Common myeloid progenitor, CD34-positive (primary cell): ENCODE measurements at places on chromosomes 2 and 18.

GRCh38 chr18:9575558-9575957 lies 38.8 kb downstream of the PPP4R1 start:
- H3K27me3 ChIP-seq = no peaks in the 10 kb centered on the region
- DNase-seq = peak; percentile 79
- H3K4me3 ChIP-seq = no peak overlapping the region
- H3K27ac ChIP-seq = peak overlapping the region; percentile 8
- H3K36me3 ChIP-seq = peaks cover 45% of the 10 kb centered on the region
- no peaks in the 10 kb centered on the region for H3K4me1 ChIP-seq

DNA sequence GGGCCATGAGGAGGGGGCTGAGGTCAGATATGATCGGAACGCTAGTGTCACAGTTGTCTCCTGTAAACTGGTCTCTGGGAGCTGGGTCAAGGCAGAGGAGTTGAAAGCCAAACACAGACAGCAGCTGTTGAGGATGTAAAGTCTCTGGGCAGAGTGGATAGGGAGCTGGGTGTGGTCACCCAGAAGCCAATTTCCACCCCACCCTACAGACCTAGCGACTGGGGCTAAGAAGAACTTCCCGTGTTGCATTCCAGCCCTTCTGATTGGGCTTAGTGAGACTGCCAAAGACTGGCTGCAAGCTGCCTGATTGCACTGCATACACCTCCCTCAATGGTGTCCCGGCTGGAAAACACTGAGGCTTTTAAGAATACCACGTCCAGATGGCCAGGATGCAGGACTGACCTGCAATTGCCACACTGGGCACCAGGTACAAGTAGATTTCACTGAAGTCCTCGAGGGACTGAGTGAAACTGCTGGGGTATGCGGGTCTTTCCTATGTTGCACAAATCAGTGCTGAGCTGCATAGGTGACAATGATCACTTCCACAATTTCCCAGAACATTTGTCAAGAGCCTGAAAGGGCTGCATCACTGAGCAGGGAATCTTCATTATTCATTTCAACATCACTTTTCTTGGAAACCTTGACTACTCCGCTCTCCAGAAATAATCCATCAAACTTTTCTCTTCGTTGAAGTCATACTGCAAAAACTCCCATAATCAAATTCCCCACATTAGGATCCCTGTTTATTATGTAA lies 43.1 kb upstream of the EML4 start:
- no peak overlapping the region for H3K4me3 ChIP-seq
- H3K27ac ChIP-seq = no peak overlapping the region
- peaks cover 27% of the 10 kb centered on the region for H3K4me1 ChIP-seq

DNA sequence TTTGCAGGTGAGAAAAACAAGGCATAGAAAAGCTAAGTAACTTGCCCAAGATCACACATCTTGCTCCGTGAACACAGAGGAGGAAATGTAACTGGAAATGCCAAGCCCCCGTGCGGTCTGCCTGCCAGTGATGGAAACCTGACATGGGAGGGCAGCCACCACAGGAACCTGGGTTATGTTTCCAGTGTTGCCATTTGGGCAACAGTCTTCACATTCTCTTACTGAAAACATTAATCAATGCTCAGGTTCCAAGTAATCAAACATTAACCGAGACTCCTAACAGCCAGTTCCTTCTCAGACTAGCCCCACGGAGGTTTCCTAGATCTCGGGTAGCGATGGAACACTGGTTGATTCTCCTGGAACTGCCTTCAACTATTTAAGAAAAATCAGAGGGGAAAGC lies 2.5 kb downstream of the TGFA start:
- H3K27me3 ChIP-seq = peaks cover 35% of the 10 kb centered on the region
- H3K4me1 ChIP-seq = peaks cover 31% of the 10 kb centered on the region

- no peak for DNase-seq
- no peaks in the 10 kb centered on the region for H3K27me3 ChIP-seq
- H3K27ac ChIP-seq = no peak overlapping the region
- no peak overlapping the region for H3K4me3 ChIP-seq
- no peaks in the 10 kb centered on the region for H3K36me3 ChIP-seq
These were observed 112.4 kb upstream of the MAPRE2 start for GRCh38 chr18:34928754-34929335.

DNA sequence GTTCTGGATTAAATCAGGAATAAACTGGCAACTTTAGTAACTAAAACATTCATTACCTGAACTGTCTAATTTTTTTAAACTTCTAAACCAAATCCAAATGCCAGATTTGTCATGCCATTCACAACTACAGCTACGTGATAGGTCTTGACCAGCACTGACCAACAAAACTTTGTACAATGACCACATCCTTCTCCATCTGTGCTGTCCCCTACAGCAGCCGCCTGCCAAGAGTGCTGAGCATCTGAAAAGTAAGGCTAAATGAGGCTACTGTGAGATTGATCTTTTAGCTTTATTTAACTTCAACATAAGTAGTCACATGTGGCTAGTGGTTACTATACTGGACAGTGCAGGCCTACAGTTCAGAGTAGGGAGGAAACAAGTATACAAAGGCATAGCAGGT lies 7.6 kb downstream of the FAM168B start:
- peaks cover 60% of the 10 kb centered on the region for H3K36me3 ChIP-seq
- no peaks in the 10 kb centered on the region for H3K27me3 ChIP-seq
- no peak overlapping the region for H3K4me3 ChIP-seq
- H3K4me1 ChIP-seq = no peaks in the 10 kb centered on the region
- DNase-seq = no peak

DNA sequence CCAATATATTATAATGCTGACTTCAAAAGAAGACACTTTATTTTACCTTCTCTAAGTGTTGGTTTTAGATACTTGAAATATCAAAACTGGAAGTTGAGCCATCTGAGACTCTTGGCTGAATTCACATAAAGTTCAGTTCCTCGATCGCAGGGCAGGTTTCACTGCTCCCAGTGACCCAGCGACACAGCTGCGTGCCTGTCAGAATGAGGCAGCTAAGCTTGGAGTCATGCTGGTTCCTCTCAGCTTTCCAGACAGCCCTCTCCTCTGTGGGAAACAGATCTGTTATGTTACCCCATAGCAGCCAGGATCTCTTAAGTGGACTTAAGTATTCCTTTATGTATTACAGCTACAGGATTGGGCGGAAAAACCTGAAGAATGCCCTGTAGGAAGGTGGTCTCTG lies 142.8 kb upstream of the ALPP start:
- H3K36me3 ChIP-seq = peaks cover 13% of the 10 kb centered on the region
- H3K4me1 ChIP-seq = no peaks in the 10 kb centered on the region
- no peak for DNase-seq
- no peaks in the 10 kb centered on the region for H3K27me3 ChIP-seq
- no peak overlapping the region for H3K4me3 ChIP-seq

DNA sequence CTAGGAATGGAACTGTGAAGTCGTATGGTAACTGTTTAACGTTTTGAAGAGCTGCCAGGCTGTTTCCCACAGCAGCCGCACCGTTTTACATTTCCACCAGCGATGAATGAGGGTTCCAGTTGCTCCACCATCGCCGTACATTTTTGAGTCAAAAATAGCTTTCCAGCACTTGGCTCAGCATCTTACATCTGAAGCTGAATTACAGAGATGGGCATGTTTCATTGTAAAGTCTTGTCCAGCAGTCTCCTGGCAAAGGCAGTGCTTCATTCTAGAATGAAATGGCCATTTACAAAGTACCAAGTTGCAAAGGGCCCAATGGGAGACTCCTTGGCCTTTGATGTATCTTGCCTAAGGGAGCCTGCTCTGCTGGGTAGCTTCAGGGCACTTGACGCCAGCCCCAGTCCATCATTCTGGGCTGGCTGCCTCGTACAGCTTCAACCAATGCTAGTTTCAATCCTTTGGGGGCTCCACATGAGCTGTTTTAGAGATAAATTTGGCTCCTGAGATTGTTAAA lies 45.1 kb downstream of the ATIC start:
- no peak overlapping the region for H3K4me3 ChIP-seq
- H3K27me3 ChIP-seq = no peaks in the 10 kb centered on the region
- no peaks in the 10 kb centered on the region for H3K4me1 ChIP-seq
- no peak overlapping the region for H3K27ac ChIP-seq
- no peak for DNase-seq
- H3K36me3 ChIP-seq = peaks cover 7% of the 10 kb centered on the region

GRCh38 chr2:192148620-192149321 lies 46.0 kb downstream of the TMEFF2 start:
- H3K4me1 ChIP-seq = no peaks in the 10 kb centered on the region
- H3K27me3 ChIP-seq = no peaks in the 10 kb centered on the region
- H3K4me3 ChIP-seq = no peak overlapping the region
- no peak overlapping the region for H3K27ac ChIP-seq
- no peaks in the 10 kb centered on the region for H3K36me3 ChIP-seq

DNA sequence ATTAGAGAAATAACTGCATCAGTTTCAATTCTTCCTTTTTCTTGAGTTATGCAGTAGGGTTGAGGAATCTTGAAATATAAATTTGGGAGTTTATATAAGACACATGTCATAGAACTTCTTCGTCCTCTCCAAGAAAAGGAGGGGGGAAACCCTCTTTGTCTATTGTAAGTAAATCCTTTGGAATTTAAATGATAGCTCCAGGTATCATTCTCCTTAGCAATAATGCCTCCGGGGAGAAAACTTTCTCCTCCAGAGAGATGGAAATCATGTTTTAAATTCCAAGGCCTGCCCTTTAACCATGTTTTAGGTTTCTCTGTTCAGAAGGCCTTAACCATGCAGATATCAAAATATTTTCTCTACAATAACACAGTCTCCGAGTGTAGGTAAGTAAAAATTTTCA lies 899.7 kb upstream of the GCFC2 start:
- H3K27me3 ChIP-seq = no peaks in the 10 kb centered on the region
- no peak overlapping the region for H3K27ac ChIP-seq
- H3K36me3 ChIP-seq = no peaks in the 10 kb centered on the region
- H3K4me3 ChIP-seq = no peak overlapping the region
- no peak for DNase-seq

DNA sequence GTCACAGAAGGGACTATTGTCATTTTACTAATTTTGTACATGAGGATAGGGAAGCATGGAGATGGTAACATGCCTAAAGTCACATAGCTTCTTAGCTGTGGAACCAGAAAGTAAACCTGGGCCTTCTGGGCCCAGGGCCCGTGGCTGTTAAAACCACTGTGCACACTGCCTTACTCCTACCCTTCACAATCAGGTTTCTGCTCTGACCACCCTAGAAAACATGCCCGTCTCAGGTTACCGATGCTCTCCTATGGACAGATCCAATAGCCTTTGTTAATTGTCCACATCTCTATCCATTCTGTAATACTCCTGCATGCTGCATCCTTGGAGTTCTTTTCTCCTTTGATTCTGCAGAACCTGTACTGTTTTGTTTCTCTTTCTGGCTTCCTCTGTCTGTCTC lies 79.0 kb upstream of the TACR1 start:
- no peak for DNase-seq
- H3K4me1 ChIP-seq = no peaks in the 10 kb centered on the region
- no peaks in the 10 kb centered on the region for H3K36me3 ChIP-seq
- H3K4me3 ChIP-seq = no peak overlapping the region

- DNase-seq = peak; percentile 89
- H3K27ac ChIP-seq = no peak overlapping the region
- peaks cover 7% of the 10 kb centered on the region for H3K4me1 ChIP-seq
These were observed 77.1 kb downstream of the SPATS2L start for GRCh38 chr2:200383380-200384110.

- DNase-seq = no peak
- no peak overlapping the region for H3K27ac ChIP-seq
- no peaks in the 10 kb centered on the region for H3K27me3 ChIP-seq
- peaks cover 5% of the 10 kb centered on the region for H3K36me3 ChIP-seq
- H3K4me1 ChIP-seq = no peaks in the 10 kb centered on the region
These were observed 189.1 kb downstream of the WDPCP start for GRCh38 chr2:63399156-63399555.

DNA sequence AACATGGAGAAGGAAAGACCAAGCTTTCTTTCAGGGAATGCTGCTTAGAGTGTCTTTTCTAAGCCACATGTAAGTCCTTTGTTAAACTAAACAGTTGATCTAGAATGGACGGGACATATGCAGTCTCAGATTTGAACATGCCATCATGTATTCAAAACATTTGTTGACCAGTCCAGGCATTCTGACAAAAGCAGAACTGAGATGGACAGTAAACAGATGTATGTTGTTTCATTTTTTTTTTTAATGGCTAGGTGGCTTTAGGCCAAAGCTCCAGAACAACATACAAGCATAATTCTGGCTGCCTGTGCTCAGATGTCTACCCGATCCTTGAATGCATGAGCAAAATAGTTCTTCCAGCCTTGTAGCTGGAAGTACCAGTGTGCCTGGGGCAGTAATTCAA lies 1211.4 kb upstream of the FAM98A start:
- H3K4me1 ChIP-seq = no peaks in the 10 kb centered on the region
- H3K36me3 ChIP-seq = no peaks in the 10 kb centered on the region
- no peak overlapping the region for H3K27ac ChIP-seq
- no peak overlapping the region for H3K4me3 ChIP-seq

DNA sequence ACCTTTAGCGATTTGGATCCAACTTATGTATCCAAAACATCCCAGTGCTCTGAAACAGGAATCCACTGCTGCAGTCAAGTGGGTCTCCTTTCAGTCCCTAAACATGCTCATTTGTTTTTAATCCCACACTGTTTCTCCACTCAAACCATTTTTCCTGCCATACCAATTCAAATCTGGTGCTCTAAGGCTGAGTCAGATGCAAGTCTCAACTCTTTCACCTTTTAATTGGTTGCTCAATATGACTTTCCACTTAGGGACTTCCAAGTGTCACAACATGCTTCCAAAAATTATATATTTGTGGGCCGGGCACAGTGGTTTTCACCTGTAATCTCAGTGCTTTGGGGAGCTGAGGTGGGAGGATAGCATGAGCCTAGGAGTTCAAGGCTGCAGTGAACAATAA lies 113.4 kb upstream of the TANK start:
- no peak overlapping the region for H3K27ac ChIP-seq
- no peak overlapping the region for H3K4me3 ChIP-seq
- no peaks in the 10 kb centered on the region for H3K4me1 ChIP-seq
- no peaks in the 10 kb centered on the region for H3K27me3 ChIP-seq
- DNase-seq = no peak
- H3K36me3 ChIP-seq = no peaks in the 10 kb centered on the region

DNA sequence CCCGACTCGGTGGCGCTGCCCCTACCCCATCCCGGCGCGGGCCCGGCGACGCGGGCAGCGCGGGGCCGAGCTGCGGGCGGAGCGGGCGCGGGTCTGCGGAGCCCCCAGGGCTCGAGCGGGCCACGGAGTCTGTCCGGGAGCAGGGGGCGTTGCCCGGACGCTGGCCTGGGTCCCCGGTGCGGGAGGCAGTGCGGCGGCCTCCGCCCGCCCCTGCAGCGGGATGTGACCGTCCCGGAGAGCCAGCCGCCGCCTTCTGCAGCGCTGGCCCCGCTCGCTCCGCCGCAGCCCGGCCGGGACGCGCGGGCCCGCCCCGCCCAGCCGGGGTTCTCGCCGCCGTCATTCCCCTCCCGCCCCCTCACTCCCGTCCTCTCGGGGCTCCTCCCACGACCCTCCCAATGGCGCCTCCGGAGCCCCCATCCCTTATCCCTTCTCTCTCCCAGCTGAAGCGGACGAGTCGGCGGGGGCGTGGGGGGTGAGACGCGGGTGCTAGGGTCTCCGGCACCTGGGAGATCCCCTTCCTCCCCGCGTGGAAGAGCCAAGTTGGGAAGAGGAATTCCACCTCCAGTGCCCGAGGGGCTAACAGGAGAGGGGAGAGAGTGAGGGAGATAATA lies at the start of gene FNDC4:
TSS of gene FNDC4 (minus strand) at position 257 of the 611 bp plus-strand sequence. CDS start 521 bp downstream, outside the sequence.
- peak within 1 kb of the TSS; percentile 71 for H3K4me3 ChIP-seq
- no peak within 1 kb of the TSS for H3K27ac ChIP-seq
- DNase-seq = no peak
